Heart left ventricle (tissue), 16 donors: ENCODE measurements at places on chromosomes 4 and X.

GRCh38 chr4:126023896-126024295 lies 709.1 kb downstream of the FAT4 start:
- H3K27ac ChIP-seq: no peak overlapping the region
- no peaks in the 10 kb centered on the region for H3K27me3 ChIP-seq
- no peak overlapping the region for H3K4me3 ChIP-seq
- no peaks in the 10 kb centered on the region for H3K36me3 ChIP-seq
- no peak for DNase-seq

DNA sequence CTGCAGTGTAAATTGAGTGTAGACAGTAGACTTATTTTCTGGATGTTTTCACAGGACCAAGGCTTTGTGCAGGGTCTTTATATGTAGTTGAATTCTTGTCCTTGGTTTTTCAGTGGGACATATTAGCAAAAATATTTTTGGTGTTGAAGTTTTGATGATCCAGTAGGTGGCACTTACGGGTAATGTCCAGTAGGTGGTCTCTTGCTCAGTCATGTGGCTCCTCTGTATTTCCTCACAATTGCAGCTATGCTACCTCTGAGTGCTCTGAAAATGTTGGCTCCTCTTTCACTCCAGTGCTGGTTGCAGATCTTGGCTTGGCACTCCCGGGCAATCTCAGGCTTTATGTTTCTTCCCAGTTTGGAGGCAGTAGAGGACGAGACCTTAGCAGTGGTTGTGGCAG lies 419.8 kb upstream of the AMOT start:
- H3K4me1 ChIP-seq: no peaks in the 10 kb centered on the region
- no peaks in the 10 kb centered on the region for H3K27me3 ChIP-seq
- no peaks in the 10 kb centered on the region for H3K36me3 ChIP-seq
- H3K27ac ChIP-seq: no peak overlapping the region

DNA sequence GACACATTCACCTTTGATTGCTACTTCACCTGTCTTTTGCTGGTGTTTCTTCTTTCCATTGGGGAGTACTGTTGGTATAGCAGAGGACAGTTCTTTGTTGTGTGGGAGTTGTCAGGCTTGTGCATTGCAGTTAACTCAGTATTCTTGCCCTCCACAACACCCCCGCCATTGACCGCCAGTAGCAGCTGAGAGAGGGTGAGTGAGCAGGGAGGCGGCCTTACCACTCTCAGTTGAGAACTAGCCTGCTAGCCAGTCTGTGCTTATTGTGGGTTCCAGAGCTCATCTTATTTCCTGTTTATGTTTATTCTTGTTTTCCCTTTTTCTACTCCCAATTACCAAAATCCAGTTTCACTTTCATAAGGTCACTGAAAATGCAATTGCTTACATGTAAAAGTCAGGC lies 52.2 kb downstream of the STIM2 start:
- no peak overlapping the region for H3K4me3 ChIP-seq
- no peaks in the 10 kb centered on the region for H3K36me3 ChIP-seq
- no peak for DNase-seq
- H3K27me3 ChIP-seq: no peaks in the 10 kb centered on the region
- H3K27ac ChIP-seq: no peak overlapping the region
- peaks cover 23% of the 10 kb centered on the region for H3K4me1 ChIP-seq

DNA sequence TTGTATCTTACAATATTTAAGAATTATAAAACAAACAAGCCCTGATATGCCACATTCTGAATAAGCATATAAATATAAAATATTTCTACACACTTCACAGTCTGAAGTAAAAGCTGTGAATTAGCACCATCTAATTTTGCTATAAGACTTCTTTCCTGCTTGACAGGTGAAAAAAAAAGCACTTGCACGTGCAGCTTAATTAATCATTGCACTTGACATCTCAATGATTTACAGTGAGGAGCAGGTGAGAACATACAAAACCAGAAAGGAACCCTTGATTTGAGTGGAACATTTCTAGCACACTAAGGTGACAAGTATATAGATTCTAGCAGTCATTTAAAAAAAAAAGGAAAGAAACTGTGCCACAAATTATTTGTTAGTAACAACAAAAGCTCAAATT lies 47.9 kb downstream of the CHIC2 start:
- DNase-seq: no peak
- H3K4me3 ChIP-seq: no peak overlapping the region
- H3K27me3 ChIP-seq: no peaks in the 10 kb centered on the region

DNA sequence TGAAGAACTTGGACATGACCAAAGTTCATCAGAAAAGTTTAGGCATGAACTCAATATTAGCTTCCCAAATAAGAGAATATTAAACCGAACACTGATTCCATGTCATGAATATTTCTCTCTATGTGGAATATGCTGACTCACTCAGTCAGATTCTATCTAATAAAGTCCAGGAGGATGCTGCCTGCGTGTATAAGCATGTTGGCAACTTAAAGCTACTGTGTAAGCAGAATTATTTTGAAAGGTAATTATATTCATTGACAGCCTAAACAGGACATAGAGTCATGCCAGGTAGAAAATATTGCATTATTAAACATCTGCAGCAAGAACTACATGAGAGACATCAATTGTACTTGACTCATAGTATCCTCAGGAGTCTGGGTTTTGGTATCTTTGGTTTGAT lies 367.9 kb upstream of the SPOCK3 start:
- H3K27ac ChIP-seq: no peak overlapping the region
- no peaks in the 10 kb centered on the region for H3K4me1 ChIP-seq
- no peak for DNase-seq
- H3K36me3 ChIP-seq: no peaks in the 10 kb centered on the region
- H3K27me3 ChIP-seq: no peaks in the 10 kb centered on the region

DNA sequence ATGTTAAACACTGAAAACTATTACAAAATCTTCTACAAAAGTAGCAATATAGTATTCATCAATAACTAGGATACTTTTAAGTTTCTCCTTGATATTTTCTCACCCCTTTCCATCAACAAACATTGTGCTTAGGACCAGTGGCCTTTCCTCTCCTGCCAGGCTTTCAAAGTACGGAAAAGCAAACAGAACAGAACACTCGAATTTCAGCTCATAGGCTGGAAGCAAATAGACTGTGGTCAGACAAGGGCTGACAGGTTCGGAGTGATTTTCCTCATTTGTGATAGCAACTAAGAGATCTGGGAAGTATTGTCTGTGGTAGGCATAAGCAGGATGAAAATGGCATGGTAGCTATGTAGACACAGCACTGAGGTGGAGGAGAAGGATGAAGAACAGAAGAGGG lies 68.6 kb upstream of the SORBS2 start:
- no peaks in the 10 kb centered on the region for H3K36me3 ChIP-seq
- H3K27me3 ChIP-seq: no peaks in the 10 kb centered on the region
- no peak for DNase-seq

DNA sequence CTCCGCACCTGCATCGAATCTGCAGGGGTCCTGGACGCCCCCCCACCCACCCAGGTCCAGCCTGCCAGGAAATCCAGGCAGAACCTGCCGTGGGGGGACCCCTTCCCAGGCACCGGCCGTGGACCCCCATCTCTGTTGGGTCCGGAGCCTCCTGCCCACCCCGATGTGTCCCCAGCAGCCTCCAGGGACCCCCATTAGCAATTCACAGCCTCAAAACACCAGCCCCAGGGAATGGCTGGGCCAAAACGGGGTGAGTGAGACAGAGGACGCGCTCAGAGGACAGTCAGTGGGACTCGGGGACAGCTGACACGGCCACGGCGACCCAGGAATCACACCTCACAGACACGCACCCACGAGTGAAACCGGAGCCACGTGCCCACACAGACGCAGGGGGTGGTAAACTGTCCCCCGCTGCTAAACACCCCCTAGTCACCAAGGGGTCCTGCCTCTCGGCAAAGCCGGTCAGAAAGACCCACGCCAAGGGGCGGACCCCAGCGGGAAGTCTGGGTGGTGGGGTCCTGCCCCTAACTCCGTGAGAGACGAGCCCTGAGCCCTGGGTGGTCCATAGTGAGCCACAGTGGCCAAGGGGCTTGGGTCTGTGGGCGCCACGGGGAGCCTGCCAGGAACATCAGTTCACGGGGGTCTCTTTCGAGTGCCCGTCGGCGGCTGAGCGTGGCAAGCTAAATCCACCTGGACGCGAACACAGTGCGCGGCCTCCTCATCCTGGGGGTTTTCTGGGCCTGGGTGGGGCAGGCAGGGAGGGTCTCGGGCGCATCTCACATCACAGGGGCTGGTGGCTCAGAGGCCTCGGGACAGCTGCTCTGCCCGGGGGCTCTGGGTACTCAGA lies 126.5 kb upstream of the NKX1-1 start:
- no peak overlapping the region for H3K4me3 ChIP-seq
- no peak overlapping the region for H3K27ac ChIP-seq
- no peaks in the 10 kb centered on the region for H3K4me1 ChIP-seq
- H3K36me3 ChIP-seq: no peaks in the 10 kb centered on the region
- H3K27me3 ChIP-seq: peaks cover 20% of the 10 kb centered on the region
- DNase-seq: no peak

- H3K36me3 ChIP-seq: no peaks in the 10 kb centered on the region
- no peak overlapping the region for H3K4me3 ChIP-seq
- H3K27me3 ChIP-seq: no peaks in the 10 kb centered on the region
- no peak overlapping the region for H3K27ac ChIP-seq
- DNase-seq: no peak
- H3K4me1 ChIP-seq: no peaks in the 10 kb centered on the region
These were observed 23.1 kb downstream of the MAGEA8 start for GRCh38 chrX:149903889-149904748.

GRCh38 chr4:187424636-187425035 lies 570.9 kb upstream of the ZFP42 start:
- no peaks in the 10 kb centered on the region for H3K4me1 ChIP-seq
- no peak overlapping the region for H3K4me3 ChIP-seq

GRCh38 chrX:27889878-27890277 lies 82.1 kb downstream of the MAGEB10 start:
- DNase-seq: no peak
- no peak overlapping the region for H3K27ac ChIP-seq
- no peak overlapping the region for H3K4me3 ChIP-seq
- no peaks in the 10 kb centered on the region for H3K36me3 ChIP-seq
- no peaks in the 10 kb centered on the region for H3K4me1 ChIP-seq

DNA sequence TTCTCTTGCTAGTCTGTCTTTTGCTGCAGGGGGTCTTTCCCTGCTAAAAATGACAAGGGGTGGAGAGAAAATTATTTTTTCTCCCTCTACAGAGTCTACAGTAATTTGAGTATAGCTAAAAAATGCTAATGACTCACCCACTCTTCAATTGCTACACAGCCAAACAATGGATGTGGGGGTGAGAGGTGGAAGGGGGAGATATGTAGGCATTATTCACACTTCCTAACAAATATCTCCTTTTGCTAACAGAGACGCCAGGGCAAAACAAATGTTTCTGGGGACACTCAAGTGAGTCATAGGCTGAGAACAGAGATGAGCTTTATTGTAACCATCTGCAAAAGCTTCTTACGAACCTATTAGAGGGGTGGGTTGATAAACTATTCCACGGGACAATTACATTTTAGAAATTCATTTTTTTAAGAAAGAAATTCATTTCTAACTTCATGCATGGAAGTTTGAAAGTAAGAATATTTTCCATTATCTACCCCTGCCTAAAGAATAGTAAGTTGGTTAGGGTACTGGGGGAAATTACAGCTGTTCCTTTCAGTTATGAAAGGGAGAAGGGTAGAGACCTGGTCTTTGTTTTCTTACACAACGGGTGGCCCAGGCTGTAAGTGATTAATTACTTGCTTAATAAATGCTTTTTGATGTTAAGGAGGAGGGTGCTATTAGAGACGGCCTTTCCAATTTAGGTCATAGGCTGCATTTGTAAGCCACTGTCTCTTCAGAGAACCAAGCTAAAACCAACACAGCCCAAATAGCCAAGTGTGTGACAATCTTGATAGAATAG lies 12.8 kb downstream of the SCD5 start:
- H3K36me3 ChIP-seq: no peaks in the 10 kb centered on the region
- no peaks in the 10 kb centered on the region for H3K27me3 ChIP-seq
- no peaks in the 10 kb centered on the region for H3K4me1 ChIP-seq
- H3K27ac ChIP-seq: no peak overlapping the region
- H3K4me3 ChIP-seq: no peak overlapping the region

DNA sequence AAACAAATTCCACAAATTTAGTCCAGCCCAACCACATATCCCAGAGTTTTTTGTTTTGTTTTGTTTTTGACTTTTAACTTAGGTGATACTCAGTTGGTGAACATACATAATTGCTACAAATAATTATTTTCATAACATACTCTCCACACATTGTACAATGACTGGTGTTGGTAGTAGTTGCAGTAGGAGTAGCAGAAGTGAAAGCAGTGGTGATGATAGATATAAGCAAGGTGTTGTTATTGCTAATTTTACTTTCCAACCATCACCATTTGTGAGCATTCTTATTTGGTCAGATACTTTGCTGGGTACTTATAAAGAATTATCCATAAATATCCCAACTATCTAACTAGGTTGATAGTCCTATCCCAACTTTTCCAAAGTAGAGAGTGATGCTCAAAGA lies 47.3 kb downstream of the ARHGAP24 start:
- no peaks in the 10 kb centered on the region for H3K27me3 ChIP-seq
- H3K4me3 ChIP-seq: no peak overlapping the region
- H3K4me1 ChIP-seq: no peaks in the 10 kb centered on the region
- no peak for DNase-seq
- no peaks in the 10 kb centered on the region for H3K36me3 ChIP-seq

DNA sequence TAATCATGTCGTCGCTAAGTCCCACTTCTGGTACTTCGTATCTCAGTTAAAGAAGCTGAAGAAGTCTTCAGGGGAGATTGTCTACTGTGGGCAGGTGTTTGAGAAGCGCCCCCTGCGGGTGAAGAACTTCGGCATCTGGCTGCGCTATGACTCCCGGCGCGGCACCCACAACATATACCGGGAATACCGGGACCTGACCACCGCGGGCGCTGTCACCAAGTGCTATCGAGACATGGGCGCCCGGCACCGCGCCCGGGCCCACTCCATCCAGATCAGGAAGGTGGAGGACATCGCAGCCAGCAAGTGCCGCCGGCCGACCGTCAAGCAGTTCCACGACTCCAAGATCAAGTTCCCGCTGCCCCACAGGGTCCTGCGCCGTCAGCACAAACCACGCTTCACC lies 11.3 kb downstream of the PNCK start:
- H3K36me3 ChIP-seq: no peaks in the 10 kb centered on the region
- no peaks in the 10 kb centered on the region for H3K4me1 ChIP-seq
- H3K27me3 ChIP-seq: peaks cover 9% of the 10 kb centered on the region

DNA sequence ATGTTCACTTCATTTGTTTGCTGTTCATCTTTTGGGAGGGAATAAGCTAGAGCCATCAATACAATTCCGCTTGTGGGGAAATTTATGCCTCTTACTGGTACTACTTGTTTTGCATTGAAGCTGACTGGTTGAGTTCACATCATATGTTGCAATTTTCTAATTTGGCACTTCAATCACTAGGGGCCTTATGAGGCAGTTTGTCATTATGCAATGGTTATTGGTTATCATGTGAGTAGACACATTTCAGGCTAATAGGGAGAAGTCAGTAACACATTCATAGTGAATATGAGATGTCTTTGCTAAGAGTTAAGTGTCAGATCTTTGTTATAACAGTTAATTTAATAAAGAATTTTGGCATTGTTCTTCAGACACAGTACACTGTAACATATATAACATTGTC lies 5.0 kb downstream of the RPL36A start:
- peaks cover 11% of the 10 kb centered on the region for H3K4me1 ChIP-seq
- no peak overlapping the region for H3K4me3 ChIP-seq
- H3K27ac ChIP-seq: no peak overlapping the region
- H3K36me3 ChIP-seq: no peaks in the 10 kb centered on the region
- H3K27me3 ChIP-seq: no peaks in the 10 kb centered on the region

GRCh38 chr4:148430854-148431253 lies 11.4 kb downstream of the NR3C2 start:
- peaks cover 65% of the 10 kb centered on the region for H3K4me1 ChIP-seq
- DNase-seq: no peak
- H3K27ac ChIP-seq: no peak overlapping the region
- H3K36me3 ChIP-seq: no peaks in the 10 kb centered on the region
- no peak overlapping the region for H3K4me3 ChIP-seq
